D341Med (cell line): ENCODE measurements at places on chromosomes 12 and 14.

- DNase-seq: no peak
These were observed 8.1 kb upstream of the SLC15A5 start for GRCh38 chr12:16285586-16285985.

DNA sequence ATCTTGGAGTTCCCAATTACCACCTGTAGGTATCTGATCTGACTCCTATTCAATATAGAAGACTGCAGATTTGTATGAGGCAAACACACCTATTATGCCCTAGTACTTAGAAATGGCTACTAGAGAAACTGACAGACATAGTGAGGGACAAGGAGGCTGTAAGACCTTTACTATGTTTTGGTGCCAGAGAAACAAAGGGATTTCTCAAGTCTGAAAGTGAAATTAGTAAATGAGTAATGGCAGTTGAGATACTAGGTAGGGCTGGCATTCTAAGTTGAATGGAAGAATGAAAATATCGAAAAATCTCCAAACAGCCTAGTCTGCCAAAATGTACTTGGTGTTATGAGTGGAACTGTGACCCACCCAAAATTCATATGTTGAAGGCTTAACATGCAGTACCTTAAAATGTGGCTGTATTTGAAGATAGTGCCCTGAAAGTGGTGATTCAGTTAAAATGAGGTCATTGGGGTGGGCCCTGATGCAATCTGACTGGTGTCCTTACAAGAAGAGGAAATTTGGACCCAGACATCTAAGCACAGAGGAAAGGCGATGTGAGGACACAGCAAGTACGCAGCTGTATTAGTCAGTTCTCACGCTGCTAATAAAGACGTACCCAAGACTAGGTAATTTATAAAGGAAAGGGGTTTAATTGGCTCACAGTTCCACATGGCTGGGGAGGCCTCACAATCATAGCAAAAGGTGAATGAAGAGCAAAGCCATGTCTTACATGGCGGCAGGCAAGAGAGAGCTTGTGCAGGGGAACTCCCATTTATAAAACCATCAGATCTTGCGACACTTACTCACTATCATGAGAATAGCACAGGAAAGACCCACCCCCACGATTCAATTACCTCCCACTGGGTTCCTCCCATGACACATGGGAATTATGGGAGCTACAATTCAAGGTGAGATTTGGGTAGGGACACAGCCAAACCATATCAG is 127.0 kb downstream of the APAF1 start:
- no peak for DNase-seq

DNA sequence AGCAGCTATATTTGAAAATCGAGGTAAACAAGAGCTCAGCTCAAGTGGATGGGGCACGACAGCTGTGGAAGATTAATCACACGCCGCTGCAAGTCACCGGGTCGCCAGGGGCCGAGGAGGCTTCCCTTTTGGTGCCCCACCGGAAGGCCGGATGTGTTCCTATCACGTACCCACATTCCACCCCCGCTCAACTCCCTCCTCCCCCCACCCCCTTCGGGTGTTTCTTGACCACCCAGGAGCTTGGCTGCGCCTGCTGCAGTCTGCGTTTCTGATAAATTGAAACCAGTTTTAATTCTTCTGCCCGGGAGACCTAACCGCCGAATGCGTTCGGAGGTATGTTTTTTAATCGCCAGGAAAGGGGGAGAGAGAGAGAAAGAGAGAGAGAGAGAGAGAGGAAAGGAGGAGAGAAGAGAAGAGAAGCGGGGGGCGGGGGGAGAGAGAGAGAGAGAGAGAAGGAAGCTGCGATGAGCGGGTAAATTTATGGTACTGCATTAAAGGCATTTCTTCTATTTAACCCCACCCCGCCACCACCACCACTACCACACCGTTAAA is 1.8 kb downstream of the SLC8A3 start:
- DNase-seq: no peak

- DNase-seq: no peak
These were observed 1.4 kb downstream of the SERPINA9 start for GRCh38 chr14:94474581-94475031.

GRCh38 chr14:32933629-32934072 is 5.0 kb upstream of the NPAS3 start:
- DNase-seq: no peak

GRCh38 chr14:52950410-52950897 is 396 bp downstream of the FERMT2 start:
- peak; percentile 83 for DNase-seq

- no peak for DNase-seq
These were observed 199.7 kb upstream of the ATXN7L3B start for GRCh38 chr12:74337951-74338350.

GRCh38 chr12:52162981-52163380 is 28.8 kb downstream of the KRT80 start:
- DNase-seq: no peak

GRCh38 chr12:51378749-51379148 is 12.5 kb downstream of the GALNT6 start:
- DNase-seq: no peak

DNA sequence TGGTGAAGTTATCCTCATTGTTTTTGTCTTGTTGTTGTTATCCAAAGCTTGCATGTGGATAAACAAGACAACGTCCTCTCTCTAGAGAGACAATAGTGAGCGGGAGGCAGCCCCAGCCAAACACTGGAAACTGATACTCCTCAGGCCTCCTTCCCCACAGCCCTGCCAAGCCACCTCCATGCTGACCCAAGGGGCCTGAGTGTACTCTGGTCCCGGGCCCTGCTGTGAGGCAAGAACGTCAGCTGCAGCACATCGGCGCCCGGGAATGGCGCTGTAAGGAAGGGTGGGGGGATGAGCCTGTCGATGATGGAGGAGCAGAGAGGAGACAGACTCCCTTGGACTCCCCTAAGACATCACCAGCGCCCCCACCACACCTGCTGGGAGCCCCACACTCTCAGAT is 83.6 kb downstream of the ANO2 start:
- no peak for DNase-seq

- DNase-seq: no peak
These were observed 101.3 kb downstream of the PTPRB start for GRCh38 chr12:70535896-70536374.

GRCh38 chr14:106268013-106268727 is 741.8 kb downstream of the TMEM121 start:
- no peak for DNase-seq

GRCh38 chr14:81427348-81428058 is 27.4 kb upstream of the STON2 start:
- peak; percentile 37 for DNase-seq

DNA sequence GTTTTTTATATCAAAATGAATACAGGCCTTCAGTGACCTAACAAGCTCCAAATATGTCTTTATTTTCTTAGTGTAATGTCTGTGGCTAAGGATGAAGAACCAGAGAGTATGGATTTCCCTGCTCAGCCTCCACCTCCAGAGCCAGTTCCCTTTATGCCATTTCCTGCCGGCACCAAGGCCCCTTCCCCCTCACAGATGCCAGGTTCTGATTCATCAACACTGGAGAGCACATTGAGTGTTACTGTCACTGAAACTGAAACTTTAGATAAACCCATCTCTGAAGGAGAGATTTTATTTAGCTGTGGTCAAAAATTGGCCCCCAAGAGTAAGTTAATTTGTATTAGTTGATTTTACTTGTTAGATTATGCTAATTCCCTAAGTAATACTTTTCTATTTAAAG is 61.0 kb downstream of the KIAA0586 start:
- no peak for DNase-seq

GRCh38 chr12:76303365-76303764 is 44.9 kb downstream of the BBS10 start:
- DNase-seq: no peak

DNA sequence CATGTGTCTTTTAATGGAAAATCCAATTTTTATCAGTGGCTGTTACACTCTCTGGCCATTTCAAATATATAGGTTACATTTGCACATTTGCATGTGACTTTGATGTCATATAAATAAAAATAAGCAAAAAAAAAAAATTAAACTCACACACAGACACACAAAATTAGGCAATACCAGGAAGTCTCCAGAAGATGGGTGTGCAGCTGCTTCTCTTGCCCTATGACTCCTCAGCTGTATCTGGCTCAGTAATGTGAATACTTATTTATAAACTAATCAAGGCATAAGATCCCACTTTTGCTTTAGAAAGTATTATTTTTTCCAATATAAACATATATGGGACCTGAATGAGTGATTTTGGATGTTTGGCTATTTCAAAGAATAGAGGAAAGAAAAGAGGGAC is 461.1 kb downstream of the LRIG3 start:
- no peak for DNase-seq

GRCh38 chr12:40153432-40153831 is 47.6 kb upstream of the SLC2A13 start:
- no peak for DNase-seq

DNA sequence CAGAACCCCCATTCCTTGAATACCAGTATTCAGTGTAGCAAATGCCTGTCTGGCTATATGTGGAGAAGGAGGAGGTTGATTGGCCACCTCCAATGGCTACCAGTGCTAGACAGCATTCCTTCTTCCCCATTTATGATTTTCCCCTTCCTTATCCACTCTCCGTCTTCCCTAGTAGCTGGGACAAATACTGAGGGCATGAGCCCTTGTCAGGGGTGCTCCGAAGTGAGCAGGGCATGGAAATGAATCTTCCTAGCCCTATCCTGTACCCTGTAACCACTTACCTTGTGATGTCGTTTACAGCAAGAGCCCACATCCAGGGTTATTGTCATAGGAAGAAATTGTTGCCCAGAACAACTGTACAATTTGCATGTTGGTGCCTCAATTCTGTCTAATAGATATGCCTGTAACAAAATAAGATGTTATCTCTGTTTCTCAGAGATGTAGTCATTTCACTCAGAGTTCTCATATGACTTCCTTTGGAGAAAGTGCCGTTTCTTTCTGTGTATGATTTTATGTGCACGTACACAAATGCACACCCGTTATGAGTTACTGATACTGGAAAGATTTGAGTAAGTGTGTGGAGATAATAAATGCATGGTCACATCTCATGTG is 423.7 kb downstream of the EGLN3 start:
- DNase-seq: no peak

GRCh38 chr12:59372956-59373355 is 222.9 kb upstream of the SLC16A7 start:
- peak; percentile 54 for DNase-seq

DNA sequence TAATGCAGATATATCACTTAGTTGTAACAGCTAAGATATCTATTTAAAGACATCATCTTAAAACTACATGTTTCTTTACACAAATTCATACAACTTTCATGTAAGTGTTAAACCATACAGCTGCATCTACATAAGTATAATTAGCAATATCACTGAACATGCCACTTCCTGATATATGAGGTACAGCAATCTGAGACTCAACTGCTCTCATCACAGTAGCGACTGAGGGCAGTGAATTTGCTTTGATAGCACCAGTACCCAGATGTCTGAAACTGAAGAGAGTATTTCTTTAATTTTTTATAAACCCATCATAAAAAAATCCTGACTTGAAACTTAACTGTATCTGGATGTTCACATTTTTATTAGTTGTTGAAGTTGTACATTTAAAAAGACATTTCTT is 34.7 kb upstream of the NUAK1 start:
- no peak for DNase-seq

GRCh38 chr12:32765906-32766305 is 10.2 kb upstream of the YARS2 start:
- DNase-seq: no peak

DNA sequence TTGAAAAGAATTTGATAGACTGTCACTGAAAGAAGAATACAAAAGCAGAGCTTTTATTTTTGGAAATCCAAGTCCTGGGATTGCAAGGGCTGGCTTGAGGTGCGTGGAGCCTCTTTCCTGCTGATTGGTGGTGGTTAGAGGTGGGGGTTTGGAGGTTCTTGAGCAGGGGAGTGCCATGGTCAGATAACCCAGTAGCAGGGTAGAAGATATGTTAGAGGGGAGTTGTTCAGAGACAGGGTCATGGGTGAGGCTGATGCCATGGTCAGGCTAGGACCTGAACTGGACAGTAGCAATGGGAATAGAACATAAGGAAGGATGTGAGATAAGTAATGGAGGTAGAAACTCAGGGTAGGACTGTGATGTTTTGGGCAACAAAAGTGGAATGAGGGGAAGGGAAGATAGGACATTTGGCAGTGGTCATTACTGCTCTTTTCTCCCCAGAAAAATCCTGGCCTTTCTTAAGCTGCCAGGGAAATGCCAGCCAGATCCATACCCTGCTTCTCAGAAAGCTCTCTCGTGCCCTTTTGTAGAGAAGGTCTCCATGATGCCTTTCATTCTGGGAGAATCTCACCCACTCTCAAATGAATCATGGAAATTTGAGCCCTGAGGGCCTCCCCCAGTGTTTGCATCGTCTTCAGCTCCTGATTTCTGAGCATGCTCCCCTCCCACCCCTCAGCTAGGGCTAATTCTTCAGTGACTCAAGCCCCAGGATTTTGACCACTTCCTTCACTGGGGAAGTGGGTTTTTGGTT is 9.5 kb downstream of the EMP1 start:
- DNase-seq: no peak

GRCh38 chr12:116295327-116296263 is 18.1 kb upstream of the MED13L start:
- DNase-seq: no peak

DNA sequence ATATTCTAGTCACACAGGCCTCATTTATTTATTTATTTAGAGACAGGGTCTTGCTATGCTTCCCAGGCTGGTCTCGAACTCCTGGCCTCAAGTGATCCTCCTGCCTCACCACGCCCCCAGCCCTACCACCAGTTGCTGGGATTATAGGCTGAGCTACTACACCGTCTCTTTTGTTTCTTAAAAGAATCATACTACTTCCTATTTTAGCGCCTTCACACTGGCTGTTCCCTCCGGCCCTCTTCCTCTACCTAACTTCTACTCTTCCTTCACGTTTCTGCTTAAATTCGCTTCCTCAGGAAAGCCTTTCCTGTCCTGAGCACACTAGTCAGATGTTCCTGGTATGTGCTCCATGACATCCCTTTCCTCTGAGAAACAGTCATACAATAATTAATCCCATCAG is 6.4 kb upstream of the MRPL42 start:
- DNase-seq: no peak

DNA sequence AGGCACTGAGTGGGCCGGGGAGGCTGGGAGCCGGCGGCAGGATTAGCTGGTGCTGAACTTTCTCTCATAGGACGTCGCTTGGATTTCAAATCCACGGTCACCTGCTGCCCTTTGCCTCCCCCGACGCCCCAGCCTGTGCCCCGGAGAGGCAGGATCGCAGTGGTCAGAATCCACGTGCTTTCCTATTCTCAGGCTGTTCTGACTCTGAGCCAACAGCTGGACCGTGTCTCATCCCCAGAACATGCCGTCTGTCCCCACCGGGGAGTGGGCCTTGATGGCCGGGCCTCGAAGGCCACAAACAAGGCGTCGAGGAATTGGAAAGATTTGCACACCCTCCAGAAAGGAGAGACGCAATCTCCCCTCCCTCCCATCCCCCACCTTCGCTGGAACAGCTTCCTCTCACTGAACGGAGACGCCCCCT is 18.5 kb upstream of the MLXIP start:
- peak; percentile 15 for DNase-seq

GRCh38 chr14:78593949-78594348 is 423.8 kb downstream of the NRXN3 start:
- DNase-seq: no peak
